Inflammatory macrophage (primary cell): ENCODE measurements at places on chromosomes 16 and 17.

DNA sequence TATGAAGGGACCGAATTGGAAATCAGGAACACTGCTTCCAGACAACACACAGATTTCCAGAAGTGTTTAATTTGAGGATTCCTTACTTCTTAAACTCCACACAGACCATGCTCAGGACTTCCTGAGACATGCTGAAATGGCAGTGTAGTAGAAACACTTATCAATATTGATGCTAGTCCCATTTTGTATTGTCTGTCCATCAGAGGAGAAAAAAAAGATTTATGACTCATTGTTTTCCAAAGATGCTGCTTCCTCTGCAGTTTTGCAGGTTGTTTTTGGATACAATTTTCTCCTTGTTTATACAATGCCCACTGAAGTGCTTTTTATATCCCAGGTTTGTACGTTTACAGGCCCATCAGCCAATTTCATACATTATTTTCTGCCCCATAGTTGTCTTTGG, 68.3 kb upstream of the TANC2 start:
- no peak for DNase-seq

GRCh38 chr17:45793999-45794540, 9.9 kb downstream of the CRHR1 start:
- no peak for DNase-seq

- DNase-seq = no peak
Observed at GRCh38 chr17:37614391-37614790, 5.2 kb upstream of the SYNRG start.

DNA sequence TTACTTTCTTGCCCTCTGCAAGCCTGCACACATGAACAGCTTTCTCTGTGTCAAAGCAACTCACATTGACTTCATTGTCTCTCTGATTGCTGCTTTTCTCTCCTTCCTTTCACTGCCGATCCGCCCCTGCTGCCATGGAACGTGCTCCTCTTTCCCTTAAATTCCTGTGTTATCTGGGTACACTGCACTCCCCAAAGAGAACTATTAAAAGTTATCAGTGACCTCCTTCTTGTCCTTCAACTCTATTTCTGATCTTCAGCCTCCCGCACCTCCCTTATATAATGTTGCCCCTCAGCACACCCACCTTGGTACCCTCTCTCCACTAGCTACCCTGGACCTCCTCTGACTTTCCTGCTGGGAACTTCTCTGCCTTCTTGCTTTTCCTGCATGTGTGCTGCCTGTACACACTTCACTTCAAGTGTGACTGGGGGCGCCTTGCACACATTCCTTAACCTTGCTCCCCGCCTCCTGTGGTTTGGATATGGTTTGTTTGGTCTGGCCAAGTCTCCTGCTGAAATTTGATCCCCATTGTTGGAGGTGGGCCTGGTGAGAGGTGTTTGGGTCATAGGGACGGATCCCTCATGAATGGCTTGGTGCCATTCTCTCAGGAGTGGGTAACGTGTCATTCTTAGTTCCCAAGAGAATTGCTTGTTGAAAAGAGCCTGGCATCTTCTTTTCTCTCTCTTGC, 26.7 kb upstream of the PMP22 start:
- no peak for DNase-seq

- DNase-seq = no peak
Observed at GRCh38 chr16:87165151-87165550, 152.0 kb downstream of the C16orf95 start.

DNA sequence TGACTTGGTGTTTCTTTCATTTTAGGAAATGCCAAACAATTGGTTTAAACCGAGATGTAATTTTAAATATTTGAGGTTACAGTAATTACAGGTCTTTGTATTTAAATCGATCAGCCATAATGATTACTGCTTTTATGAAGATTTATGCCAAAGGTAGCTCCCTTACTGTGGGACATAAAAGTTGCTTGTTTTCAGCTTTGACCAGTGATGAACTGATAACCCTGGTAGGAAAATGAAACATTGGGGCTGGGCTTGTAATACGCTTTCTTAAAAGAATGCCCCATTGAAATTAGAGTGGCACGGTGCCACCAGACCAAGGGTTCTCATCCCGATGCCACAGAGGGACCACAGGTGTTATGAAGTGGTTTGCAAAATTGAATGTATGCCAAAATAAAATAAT, 7.3 kb downstream of the TNRC6A start:
- DNase-seq = no peak

DNA sequence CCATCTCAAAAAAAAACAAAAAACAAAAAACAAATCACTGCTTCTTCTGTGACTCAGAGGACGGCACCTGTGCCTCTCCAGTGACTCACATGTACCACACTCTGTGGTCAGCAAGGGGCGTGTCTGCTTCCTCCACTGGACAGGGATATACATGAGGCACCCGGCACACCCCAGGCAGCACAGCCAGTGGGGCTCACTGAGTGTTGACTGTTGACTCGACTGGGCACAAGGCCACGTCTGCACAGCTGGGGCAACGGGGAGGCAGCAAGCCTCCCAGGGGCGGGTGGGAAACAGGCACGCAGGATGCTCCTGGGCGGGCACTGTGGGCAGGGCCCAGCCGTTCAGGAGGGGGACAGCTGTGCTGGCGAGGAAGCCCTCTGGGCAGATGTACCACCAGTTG, 64.1 kb downstream of the TIMM22 start:
- DNase-seq = peak; percentile 28

- DNase-seq = no peak
Observed at GRCh38 chr16:18805257-18805773, 4.0 kb upstream of the ARL6IP1 start.

GRCh38 chr16:74123826-74124225, 172.8 kb upstream of the PSMD7 start:
- no peak for DNase-seq

DNA sequence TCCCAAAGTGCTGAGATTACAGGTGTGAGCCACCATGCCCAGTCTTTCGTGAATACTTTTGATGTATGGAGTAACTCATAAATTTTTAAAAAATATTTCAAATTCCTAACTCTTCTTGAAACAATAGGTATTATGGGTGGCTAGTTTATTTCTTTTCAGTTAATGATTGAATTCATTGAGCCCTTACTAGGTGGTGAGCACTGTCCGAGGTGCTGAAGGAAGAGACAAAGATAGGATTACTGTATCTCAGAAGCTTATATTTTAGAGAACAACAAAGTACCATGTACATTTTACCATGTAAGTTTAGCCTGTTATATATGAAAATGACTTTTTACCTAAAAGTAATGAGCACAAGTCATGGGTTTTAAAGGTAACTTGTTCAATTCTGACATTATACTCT, 418.3 kb downstream of the NPIPA7 start:
- no peak for DNase-seq

- DNase-seq = no peak
Observed at GRCh38 chr16:29868396-29869009, 5.5 kb upstream of the CDIPT start.

GRCh38 chr17:71631483-71631882, 489.3 kb upstream of the SOX9 start:
- no peak for DNase-seq

DNA sequence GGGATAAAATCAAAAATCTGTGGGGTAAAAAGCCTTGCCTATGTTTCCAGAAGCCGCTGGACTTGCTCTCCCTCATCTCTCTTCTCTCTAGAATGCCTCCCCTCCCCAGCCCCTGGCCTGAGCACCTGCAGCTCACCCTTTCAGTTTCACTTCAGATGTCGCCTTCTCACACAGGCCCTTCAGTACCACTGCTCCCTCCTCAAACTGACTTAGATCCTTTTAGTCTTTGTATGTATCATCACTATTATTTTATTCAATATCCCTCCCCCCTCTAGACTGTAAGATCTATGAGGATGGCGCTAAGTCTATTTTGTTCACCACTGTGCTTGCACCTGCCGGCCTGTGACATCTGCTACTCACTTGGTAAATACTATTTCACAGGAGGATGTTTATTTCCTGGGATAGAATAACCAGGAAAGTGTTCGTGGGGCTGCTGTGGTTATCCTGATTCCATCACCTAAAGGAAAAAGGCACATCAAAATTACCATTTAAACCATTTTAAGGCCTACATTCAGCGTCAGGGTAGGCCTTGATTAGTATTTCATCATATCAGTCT, 122.3 kb downstream of the MRTFB start:
- no peak for DNase-seq

DNA sequence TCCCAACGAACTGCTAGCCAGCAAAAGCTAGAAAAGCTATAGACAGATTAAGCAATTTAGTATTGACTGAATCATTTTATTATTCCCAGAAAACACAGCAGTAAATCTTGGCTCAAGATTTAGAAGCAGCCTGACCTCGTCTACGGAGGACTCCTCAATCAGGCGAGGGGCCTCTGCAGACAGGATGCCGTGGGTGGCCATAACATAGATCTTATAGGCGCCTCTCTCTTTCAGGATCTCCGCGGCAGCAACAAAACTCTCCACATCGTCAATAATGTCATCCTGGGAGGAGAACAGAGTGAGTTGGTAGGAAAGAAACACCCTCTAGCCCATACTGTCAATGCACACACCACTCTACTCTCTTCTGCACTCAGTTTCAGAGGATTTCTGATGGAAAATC, 4.7 kb upstream of the QRICH2 start:
- no peak for DNase-seq

DNA sequence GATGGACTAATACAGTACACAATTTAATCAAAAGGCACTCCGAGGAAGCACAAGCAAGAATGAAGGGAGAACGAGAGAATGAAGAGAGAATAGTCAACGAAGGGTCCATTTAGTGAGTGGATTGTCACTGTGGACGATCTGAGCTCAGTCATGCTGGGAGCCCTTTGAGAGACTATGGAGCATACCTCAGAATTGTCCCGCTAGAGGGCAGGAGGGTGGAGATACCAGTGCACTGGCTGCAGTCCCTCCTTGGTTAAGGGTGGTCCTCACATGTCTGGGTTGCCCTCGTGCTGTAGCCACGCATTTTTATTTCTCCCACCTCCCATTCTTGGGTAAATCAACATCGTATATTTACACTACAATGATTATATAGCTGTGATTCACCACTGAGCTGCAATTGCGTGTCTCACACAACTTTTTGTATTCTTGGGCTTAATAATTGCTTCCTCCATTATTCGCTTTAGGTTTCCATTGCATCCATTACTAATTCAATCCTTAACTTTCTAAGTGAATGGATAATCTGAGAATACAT, 33.2 kb upstream of the FAM20A start:
- DNase-seq = no peak

GRCh38 chr16:65964752-65965151, 401.7 kb upstream of the CDH5 start:
- no peak for DNase-seq

- no peak for DNase-seq
Observed at GRCh38 chr16:10180771-10181163, 1.5 kb downstream of the GRIN2A start.

DNA sequence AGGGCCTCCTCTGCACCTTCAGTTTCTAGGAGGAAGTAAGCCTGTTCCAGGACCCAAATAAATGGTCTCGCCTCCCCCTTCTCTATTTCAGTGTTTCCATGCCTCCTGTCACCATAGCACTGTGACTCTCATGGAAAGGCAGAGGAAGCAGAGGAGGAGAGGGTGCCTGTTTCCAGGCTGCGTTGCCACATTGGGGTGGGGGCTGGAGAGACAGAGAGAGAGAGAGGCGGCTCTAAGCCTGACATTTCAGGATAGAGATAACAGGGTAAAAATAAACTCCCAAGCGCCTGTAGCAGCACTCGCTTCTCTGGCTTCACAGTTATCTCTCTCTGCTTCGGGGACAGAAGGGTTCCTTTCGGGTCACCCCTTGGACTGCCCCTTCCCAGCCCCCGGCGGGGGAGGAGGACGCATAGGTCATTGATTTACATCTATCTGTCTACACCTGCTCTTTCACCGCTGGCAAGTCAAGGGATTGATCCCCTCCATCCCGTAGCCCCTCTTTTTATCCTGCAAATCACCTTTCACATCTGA, 71.2 kb upstream of the MRTFB start:
- DNase-seq = peak; percentile 42

DNA sequence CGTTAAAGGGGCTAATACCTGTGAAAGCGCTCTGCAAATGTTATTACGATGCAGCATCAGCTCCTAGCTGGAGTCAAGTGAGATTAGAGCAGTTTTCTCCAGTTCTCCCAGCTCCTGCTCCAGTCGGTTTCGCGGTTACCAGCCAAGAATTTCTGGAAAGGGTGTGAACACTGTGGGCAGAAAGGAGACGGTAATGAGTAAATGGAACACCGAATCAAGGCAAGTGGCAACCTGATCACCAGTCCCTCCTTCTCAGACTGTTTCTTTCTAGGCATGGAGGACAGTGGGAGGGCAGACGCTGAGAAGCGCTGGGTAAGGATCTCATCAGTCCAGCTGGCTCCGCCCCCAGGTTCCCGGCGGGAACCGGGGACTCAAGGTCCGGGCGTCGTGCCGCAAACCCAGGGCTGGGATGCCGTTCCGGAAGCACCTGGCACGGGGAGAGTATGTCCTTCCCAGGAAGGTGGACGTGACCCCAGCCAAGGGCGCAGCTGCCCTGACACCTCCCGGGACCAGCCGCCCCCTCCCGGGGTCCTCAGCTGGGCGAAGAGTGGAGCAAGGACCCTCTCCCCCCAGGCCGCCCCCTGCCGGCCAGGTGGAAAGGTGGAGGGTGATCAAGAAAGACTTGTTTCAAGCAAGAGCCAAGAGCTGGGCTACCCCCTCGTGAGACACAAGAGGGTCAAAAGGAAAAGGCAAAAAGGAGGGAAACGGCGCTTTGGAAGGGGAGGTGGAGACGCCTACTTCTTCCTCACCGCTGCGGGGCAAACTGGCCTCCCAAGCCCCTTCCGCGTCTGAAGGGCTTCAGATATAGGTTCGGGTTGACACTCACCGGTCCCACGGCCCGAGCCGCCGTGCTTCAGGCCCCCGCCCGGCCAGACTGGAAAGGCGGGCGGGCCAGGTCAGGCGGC, 481 bp downstream of the MYO19 start:
- peak; percentile 27 for DNase-seq

GRCh38 chr16:48918520-48919258, 308.7 kb upstream of the N4BP1 start:
- DNase-seq = no peak

DNA sequence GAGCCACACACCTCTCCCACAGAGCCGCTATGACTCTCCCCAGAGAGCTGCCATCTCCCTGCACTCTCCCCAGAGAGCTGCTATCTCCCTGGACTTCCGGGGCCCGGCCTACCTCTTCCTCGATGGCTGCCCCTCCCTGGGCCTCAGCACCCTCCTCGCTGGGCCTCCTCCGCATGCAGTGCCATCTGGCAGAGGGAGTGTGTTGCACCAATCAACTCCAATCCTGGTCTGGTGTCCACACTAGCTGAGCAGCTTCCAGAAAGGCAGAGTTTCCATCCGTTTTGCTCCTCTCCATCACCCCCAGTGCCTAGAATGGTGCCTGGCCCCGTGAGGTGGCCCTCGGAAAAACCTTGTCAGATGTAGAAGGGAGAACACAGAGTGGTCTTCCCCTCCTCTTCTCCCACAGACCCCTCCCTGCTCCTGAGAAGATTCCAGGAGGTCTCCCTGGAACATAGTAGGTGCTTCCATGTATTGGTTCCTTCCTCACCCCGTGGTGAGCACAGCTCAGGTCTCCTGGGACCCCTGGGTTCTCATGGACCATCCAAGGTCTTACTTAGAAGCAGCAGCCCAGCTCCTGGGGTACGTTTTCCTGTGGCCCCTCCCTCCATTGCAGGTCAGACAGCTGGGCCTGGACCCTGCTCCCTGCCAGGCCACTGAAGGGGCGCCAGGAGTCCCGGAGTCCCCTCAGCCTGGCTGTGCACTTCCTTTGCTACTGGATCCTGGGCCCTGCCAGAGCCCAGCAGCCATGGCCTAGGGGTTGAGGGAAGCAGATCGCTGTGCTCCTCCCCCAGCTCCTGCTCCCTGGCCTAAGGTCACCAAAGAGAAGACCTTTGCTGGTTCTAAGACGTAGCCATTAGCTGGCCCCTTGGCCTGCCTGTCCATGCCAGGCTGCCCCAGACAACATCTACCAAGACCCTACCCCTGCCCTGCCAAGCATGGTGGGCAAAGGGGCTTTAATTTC, 233.8 kb upstream of the GSE1 start:
- DNase-seq = no peak
